ENCODE measurements at places on chromosomes 4 and X.
A peak's percentile ranks its signal among the peaks of the same experiment; 100 is the strongest.

DNA sequence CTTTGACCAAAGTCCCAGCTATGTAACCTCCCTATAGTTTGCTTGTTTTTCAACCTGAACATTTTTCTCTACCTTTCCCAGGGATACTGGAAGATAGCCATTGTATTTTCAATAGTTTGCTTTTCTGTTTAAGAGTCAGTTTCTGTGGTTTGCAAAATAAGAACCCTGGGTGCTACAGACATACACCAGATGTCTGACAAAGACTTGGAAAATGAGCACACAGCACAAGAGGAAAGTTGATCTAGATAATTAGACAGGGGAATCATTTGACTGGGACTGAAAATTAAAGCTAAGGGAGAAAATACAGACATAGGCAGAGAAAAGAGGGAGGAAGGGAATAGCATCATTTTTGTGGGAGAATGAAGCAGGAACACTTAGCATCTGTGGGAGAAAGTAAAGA, 218.3 kb upstream of the CNKSR2 start:
- no peak for DNase-seq

DNA sequence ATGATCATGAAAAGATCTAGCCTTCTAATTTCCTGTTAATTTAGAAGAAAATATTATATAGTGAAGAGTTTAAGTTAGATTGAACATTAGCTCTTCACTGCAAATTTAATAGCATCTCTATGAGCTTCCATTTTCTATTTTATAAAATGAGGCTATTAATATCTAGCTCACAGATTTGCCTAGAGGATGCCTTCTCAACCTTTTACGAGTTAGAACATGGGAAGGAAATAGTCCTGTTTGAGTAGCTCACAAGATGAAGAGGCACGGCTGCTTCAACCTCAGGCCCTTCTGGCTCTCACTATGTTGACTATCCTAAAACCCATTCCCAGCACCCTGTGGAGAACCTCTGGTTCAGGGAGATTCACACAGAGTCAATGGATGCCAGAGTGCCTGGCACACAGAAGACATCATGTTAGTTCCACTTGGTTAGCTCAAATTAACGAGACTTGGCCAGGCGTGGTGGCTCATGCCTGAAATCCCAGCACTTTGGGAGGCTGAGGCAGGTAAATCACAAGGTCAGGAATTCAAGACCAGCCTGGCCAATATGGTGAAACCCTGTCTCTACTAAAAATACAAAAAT, 97.9 kb upstream of the GUCY1A1 start:
- DNase-seq = no peak

DNA sequence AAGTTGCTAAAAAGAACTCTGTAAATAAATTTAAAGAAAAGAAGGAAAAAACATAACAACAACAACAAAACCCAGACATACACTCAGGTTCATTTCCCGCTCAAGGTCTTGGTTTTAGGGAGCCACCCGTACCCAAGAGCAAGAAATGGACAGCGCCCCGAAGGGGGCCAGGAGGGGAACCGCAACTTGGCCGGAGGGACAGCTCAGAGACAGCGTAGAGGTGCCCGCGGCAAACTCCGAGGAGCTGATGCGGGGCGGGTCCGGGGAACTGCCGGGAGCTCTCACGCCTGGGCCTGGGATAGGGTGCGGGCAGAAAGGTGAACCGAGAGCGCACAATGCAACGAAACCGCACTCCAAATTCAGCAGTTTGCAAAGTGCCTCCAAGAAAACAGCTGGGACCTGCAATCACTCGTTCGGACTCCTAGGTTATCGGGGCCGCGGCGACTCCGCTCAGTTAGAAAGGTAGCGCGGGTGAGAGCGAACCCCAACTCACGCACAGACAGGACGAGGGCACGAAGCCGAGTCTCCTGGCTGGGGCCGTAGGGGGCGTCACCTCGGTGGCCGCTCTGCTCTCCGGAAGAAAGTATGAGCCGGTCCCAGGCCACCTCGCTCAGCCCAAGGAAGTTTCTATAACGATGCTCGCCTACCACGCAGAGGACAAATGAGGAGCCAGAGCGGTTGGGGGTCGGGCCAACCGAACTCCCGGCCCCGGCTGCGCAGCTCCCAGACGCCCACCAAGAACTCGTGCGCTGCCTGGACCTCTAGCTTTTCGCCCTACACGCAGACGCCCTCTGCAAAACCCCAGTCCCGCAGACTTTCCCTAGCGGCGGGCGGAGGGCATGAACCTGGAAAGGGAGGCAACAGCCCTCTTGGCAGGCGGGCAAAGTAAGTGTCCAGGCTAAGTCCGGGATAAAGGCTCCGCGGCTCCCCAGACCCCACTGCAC, 1.4 kb downstream of the NDNF start:
- no peak for DNase-seq

DNA sequence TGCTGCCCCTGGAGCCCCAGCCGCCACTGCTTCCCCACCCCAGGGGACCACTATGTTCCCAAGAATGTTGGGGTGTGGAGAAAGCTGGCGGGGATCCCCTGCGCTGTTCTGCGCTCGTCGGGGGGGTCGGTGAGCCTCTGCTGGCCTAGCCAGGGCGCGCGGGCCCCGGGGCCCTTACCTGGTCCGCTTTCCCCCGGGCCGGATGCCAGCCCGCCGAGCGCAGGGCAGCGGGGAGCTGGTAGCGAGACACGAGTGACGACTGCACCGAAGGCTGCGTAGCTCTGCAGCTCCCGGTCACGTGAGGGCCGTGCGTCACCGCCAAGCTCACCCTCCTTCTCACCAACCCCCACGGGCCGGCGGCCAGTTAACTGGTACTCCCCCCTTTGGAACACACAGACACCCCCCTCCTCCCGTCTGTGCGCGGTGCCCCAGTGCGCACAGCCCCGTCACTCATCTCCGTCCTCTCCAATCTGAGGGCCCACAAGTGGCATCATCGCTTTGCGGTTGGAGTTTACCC, at the start of gene BEX1:
TSS of gene BEX1 (minus strand) at position 254 of the 517 bp plus-strand sequence. CDS start 897 bp downstream, outside the sequence.
- DNase-seq = peak; percentile 32

DNA sequence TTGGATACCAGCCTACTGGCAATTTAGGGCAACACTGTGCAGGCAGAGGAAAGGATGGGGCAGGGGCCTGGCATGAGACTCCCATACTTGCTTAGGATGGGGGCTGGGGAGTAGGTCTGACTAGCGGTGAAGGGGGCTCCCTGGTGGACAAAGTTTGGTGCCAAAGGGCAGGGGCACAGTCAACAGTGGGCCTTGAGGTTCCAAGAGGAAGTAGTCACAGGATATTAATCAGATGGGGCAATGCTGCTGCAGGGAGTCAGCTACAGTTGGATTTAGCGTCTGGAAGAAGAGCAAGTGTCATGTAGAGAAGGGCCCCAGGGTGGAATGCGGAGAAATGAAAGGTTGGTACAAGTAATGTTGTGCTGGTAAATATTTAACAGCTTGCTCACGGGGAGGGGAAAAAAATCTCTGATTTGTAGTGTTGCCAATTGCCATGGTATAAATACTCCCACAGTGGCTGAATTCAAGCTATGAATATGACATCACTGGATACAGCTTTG, 139.4 kb downstream of the PJA1 start:
- DNase-seq = no peak

DNA sequence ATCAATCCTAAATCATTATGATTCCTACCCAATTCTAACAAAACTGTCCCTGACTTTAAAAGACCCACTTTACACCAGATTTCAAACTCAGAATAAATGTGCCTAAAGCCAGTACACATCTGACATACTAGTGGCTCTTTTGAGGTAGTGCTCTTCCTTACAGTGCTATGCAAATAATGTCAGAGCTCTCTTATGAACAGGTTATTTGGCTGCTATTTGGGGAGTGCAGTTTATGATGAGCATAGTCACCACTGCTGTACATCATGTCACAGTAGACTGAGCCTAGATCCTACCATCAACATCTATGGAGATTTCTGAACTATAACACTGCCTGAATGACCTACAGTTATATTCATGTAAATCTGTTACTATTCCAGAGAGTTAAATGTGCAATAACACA, 50.4 kb upstream of the PAGE5 start:
- no peak for DNase-seq

GRCh38 chrX:102345916-102346315, 93.9 kb downstream of the NXF2B start:
- no peak for DNase-seq

DNA sequence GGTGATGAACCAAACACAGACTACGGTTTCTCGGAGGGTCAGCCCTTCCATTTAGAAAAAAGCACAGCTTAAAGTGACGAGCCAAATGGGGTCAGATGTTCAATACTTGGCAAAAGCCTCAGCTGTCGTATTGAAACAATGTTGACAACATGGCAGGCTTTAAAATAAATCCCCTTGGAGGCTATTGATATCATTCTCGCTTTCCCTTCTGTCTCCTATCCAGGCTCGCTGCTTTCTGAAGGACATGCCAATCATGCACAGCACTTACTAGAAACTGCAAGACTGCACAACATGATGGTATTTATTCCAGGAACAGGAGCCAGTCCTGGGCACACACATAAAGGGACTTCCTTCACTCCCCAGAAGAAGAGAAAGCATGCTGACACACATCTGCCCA, 137.9 kb downstream of the SLC7A11 start:
- DNase-seq = no peak

DNA sequence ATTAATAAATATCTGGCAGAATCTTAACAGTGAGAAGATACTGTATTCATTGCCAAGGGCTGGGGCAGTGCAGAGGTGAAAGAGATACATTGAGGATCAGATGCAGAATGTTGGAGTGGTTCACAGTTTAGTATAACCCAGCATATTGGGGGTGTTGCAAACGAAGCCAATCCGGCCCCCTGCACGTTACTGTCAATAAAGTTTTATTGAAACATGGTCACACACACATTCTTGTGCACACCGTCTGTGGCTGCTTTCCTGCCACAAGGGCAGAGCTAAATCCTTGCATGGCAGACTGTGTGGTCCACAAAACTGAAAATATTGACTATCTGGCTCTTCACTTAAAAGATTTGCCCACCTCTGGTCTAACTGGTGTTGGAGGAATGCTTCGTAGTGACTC, 119.7 kb downstream of the SHOX start:
- DNase-seq = no peak

GRCh38 chrX:39162322-39162735, 361.1 kb downstream of the MID1IP1 start:
- DNase-seq = no peak

- no peak for DNase-seq
Observed at GRCh38 chr4:5894266-5894665, 1.4 kb upstream of the CRMP1 start.

GRCh38 chr4:17511509-17511949, 361 bp downstream of the QDPR start:
- no peak for DNase-seq

- no peak for DNase-seq
Observed at GRCh38 chrX:149908308-149908707, 21.1 kb upstream of the HSFX4 start.

DNA sequence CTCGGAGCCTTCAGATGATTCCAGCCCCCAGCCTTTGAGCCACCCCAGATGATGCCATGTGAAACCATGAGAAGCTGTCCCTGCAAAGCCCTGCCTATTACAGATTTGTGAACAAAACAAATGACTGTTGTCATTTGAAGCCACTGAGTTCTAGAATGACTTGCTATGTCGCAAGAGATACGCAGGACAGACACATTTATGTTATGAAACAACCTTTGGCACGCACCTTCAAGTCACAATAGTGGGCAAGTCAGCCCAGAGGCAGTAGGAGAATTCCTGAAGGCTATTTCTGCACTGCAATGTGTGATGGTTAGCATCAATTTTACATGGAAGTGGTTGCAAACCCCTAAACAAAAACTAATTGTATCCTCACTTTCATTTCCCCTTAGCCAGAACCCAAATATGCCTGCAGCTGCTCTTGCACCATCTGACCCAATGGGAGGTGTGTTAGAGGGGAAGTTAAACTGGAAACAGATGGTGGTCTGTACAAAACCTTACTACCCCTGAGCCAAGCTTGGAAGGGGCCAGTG, 174.4 kb upstream of the ATP6AP2 start:
- no peak for DNase-seq

DNA sequence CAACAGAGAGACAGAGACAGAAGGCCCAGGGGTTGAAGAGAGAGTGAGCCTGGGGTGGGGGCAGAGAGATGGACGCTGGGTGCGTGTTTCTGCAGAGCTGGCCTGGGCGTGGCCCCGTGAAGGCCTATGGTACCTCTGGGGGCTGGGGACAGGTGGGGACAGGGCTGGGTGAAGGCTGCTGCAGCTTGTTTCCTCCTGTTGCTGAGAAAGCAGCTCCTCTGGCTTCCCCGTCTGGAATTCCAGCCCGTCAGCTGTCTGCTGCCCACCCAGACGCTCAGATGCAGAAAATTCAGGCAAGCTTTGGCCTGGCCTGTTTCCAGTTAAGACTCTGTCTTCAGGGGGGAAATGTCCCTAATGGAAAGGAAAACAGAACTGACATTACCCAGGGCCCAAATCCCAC, 76.8 kb upstream of the PSAPL1 start:
- no peak for DNase-seq

DNA sequence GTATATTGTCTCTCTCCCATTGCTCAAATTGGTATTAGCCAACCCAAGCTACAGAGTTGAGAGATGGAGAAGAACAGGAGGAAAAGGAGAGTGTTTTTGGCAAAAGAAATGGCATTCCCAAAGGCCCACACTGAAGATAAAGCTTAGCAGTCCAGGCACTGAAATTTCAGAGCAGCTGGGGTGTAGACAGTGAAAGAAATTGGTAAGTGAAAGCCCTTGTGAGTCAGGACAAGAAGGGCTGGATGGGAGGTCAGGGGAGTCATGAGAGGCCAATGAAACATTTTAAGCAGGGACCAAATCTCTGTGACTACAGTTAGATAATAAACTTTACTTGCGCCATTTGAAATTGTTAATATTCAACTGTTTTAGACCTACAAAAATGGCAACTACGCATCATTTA, 177.7 kb downstream of the ADAMTS3 start:
- no peak for DNase-seq

DNA sequence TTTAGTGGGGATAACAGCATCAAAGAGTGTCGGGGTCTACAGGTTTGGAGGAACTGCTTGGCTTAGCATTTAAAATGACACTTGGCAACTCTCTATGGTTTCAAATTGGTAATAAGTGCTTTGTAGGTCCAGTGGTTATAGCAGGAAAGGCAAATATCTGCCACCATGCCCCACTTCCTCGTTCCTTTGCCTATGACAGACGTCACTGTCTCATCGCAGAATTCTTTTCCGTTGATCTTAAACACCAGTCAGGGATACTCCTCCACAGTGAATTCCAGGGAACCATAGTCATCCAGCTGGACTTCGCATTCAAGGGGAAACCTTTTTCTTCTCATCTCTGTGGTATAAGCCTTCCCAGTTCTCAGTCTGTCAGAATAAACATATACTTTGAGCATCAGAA, 319.1 kb downstream of the GPAT3 start:
- peak; percentile 90 for DNase-seq

All from A172 (cell line).